Articular chondrocyte of knee joint (primary cell): ENCODE measurements at places on chromosomes 1 and 21. TPM values are rescaled to one million over a fixed set of nuclear protein-coding genes. Genes with fewer than 3 reads are reported as not detected.

Gene FUCA1
- 25.1 and 26.5 TPM in 2 replicates for total RNA-seq

Gene FCRL1
- total RNA-seq, result not detected in 2 replicates

Gene PFDN2
- total RNA-seq, result 22.2 and 23.6 TPM in 2 replicates

Gene SLC6A17
- 0.13 and 0.22 TPM in 2 replicates for total RNA-seq

Gene NGF
- total RNA-seq, result 7.2 and 12.6 TPM in 2 replicates

Gene LINGO4
- not detected in 2 replicates for total RNA-seq

Gene L1TD1
- total RNA-seq, result not detected in 2 replicates

Gene CAMTA1
- 57.1 and 66.2 TPM in 2 replicates for total RNA-seq

Gene SH2D1B
- total RNA-seq, result 0.11 TPM in 1 of 2 replicates, not detected in the other

Gene ATP6V1G3
- not detected in 2 replicates for total RNA-seq

Gene MROH9
- total RNA-seq, result 0.22 and 0.26 TPM in 2 replicates
